Brain pericyte (primary cell): ENCODE measurements at places on chromosomes 12 and 14.
A peak's percentile ranks its signal among the peaks of the same experiment; 100 is the strongest.

- no peak for DNase-seq
Observed at GRCh38 chr12:69684466-69684865, 14.6 kb downstream of the BEST3 start.

- DNase-seq, result no peak
Observed at GRCh38 chr14:44383636-44384035, 123.4 kb downstream of the FSCB start.

DNA sequence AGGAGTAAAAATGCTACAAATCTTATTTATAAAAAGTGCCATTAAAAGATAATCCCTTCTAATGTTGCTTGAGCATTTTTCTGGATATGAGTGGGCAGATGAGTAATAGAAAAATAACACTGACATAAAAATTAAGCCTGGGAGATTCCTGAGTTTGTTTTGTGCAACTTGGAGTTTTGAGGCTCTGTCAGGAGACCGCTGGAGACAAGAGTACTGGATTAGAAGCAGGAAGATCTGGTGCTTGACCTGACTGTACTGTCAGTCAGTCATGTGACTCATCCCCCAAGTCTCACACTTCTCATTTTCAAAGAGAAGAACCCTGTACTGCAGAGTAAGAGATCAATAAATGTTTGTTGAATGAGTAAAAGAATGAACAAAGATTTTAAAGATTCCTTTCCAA lies 29.4 kb downstream of the ANO4 start:
- DNase-seq, result no peak

DNA sequence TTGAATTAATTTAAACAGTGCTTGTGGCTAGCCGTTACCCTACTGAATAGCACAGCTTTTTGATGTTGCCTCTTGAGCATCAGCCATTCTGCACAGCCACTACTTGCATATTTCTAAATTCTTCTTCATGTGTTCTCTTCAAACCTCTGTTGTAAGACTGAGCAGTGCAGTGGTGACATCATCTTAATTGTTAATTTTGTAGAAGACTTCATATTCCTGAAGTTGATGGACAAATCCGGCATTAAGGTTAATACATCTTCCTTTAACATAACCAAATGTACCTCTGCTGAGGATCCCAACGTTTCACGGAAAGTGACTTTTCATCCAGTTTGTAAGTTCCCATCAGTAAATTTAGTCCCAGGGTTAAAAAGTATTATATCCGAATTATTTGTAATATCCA lies 25.6 kb downstream of the SENP1 start:
- DNase-seq, result no peak

DNA sequence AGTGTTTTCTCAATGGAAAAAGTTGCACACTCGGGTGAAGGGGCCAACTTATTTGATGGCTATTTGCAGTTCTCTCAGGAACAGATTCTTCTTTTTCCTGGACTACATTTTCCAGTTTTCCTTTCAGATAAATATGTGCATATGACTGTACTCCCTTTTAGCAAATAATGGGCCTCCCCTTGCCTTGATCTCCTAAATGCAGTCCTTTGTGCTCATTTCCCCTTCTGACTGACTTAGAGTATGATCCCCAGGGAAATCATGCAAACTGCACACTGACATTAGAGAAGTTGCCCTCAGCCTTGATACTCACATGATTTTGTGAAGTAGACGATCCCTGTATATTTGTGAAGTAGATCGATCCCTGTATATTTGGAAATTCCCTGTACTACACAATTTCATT lies 492.9 kb upstream of the NOVA1 start:
- DNase-seq, result no peak

DNA sequence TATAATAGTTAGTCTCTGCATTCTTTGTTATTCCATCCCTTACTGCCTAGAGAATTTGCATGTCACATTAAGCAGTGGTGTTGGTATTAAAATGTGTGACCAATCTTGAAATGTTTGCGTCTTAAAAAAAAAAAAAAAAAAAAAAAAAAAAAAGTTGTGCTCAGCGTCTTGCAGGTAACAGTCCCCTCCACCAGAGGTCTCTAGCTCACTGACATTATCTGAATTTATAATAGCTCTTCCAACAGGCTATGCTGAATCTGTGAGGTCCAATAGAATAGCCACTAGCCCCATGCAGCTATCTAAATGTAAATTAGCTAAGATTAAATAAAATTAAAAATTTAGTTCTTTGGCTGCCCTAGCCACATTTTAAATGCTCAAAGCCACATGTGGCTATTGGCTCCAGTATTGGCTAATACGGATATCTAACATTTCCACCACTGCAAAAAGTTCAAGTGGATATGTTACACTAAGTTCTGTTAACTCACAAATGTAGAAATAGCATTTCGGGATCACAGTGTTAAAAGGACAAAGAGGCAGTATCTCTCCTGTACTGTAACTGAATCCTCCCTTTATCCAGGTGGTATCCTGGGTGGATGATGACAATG lies 28.7 kb downstream of the NKX2-8 start:
- DNase-seq, result no peak

GRCh38 chr12:31362115-31362758 lies 36.3 kb upstream of the SINHCAF start:
- no peak for DNase-seq

DNA sequence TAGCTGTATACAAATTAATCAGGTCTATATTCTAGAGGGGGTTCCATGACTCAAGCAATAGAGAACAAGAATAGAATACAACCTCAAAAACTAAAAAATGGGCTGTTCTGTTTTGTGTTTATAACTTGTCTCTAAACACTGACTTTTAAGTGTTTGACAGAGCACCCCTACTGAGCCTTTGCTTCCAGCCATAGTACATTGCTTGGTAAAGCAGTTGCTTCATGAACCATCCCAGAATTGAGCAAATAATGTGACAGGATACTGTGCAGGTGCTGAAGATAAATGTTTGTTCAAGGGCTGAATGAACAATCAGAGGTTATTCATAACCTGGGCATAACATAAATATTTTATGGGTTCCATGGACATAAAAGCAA lies 11.5 kb downstream of the SPTSSA start:
- DNase-seq, result no peak

DNA sequence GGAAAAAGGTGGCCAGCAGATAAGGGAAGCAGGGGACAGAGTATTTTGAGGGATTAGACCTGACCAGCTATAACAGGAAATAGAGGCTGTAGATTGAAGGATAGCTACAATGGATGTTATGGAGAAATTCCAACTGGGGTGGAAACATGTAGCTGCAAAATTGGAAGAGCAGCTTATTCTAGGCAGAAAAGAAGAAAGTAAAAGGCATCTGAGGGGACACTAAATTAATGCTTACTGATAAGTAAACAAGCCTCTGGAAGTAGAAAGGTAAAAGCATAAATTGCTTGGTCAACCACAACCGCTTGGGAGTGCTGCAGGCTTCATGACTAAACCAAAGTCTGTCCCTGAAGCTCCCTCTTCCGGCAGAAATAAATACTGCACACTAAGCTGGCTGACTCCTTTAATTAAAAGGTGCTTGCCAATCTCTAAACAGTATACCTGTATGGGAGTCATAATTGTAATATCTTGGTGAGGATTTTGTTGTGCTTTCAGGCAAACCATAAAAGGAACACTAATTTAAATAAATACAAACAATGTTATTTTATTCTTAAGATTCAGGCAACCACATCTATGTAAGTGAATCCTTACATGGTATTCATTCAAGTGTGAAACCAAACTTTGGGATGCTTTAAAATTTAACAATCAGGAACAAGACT lies 7.7 kb downstream of the UBC start:
- peak; percentile 59 for DNase-seq

DNA sequence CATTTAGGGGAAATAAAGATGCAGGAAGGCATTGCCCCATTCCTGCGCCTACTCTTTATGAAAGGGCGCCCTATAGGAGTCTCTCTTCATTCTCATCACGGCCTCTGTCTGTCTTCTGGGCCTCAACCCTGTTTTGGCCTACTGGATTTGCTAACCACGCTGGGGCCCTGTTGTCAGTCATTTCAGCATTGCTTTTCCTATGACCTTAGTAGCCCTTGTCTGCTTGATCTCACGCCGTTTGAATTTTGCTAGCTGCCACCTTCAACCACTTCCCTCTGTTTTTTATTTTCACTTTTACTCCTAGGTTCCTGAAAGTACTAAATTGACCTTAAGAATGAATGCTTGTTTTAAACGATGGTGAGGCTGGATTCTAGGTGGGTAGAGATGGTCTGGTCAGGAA lies 139.0 kb downstream of the SYNE2 start:
- no peak for DNase-seq

- no peak for DNase-seq
Observed at GRCh38 chr12:126355346-126355745, 1290.1 kb downstream of the AACS start.

DNA sequence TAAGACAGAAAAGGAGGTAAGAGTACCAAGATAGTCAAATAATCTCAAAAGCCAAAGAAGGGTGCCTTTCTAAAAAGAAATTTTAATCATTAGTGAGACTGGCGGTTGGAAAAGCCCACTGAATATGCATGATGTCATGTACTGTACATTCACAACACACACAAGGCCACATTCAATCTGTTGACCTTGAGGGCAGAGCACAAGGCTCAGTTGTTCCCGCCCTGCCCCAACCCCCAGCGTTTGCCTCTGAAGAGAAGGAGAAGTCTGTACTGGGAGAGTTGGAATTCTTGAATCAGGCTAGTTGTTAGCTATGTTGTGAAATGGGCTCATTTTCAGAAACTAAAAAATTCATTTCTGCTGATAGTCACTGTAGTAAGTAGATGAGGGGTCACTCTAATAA lies 50.2 kb upstream of the NID2 start:
- DNase-seq, result no peak

DNA sequence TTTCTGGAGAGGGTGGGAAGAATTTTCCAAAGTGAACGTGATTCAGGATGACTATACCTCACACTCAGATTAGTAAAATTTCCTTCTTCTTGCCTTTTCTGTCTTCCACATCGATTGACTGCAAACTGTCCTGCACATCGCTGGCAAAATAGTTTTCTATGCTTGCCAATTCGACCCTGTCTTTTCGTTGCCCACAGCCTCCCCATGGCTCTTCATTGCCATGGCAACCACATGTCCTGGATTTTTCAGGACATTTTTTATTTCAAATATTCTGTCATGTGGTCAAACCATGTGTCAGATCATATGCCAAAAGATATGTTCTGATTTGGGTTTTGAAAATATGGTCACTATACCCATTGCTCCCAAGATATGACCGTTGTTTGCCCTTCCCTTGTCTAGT lies 46.9 kb upstream of the OTX2 start:
- DNase-seq, result no peak

DNA sequence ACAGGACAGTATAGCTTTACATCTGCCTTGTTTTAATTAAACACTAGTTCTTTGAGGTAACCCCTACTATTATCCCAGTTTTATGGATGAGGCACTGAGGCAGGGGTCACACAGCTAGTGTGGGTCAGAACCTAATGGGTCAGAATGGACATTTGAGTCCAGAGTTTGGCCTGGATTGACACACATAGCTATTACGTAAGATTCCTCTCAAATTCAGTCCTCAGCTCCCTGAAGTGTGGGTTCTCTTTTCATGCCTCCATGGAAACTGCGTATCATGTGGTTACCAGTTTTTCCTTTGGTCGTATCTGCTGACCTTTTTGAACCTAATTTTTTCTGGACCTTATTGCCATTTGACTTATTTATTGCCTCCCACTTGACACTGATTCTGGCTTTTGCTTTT lies 40.4 kb downstream of the PSEN1 start:
- no peak for DNase-seq

DNA sequence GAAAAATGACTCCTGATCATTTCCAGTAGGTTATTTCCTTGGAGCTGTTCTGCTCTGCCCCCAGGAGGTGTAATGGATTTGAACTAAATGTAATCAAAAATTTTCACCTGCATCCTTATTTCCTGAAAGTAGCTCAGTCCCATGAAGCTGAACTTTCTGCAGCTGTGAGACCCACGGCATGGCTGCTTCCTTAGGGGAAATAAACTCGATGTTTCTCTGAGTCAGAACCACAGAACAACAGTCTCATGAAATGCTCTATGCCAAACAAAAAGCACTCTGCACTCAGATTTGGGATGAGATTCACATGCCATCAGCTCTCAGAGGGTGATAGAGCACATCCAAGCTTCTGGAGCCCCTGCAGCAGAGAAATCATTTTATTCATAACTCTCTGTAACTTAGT lies 224.1 kb upstream of the PLEKHG7 start:
- no peak for DNase-seq

DNA sequence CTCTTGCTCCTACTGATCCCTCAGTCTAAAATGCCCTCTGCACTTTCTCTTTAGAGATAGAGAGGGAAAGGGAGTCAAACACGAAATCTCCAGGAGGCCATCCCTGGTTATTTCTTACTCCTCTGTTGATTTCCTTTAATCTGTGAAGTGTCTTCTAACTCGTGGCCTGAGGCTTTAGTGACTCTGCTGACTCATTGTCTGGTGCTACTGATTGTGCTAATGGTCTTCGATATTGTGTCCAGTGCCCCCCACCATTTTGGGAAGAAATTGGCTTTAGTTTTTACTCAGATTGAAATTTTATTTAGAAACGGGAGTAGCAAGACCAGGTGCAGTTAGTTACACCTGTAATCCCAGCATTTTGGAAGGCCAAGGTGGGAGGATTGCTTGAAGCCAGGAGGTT lies 839 bp downstream of the CLEC9A start:
- no peak for DNase-seq

DNA sequence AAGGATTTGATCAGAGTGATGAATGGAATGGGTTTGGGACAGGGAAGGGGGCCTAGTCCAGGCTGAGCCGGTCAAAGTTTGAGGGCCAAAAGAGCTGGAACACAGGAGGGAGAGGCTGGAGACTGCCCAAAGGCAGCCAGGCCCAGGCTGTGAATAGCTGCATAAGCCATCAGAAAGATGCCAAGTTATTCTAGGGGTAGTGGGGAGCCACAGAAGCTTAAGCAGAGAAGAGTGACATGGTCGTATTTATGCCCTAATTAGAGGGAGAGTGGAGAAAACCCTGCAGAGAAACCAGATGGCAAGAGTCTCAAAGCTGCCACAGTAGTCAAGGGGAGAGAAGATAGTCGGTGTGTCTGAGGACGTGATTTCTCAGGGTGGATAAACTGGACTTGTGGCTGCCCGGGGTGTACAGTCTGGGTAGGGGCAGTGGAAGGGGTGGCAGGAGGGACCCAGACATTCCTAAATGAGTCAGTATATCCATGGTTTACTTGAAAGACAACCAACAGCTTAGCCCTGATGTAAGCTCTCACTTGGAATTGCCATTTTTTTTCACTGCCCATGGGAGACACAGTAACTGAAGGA lies 99.2 kb downstream of the PRICKLE1 start:
- DNase-seq, result no peak

DNA sequence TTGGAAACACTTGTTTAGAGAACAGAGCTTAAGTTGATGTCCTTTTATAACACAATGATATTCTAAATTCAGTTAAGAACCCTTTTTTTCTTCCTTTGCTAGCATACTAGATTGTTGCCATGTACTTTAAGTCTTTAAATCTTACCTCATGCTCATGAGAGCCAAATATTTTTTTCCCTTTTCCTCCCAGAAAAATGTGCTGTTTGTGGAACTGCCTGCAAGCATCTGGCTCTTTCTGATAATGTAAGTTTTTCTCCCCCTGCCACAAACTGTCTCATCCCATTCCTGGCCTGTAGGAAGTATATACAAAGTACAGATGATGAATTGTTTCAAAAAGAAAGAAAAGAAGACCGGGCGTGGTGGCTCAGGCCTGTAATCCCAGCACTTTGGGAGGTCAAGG lies 5.3 kb downstream of the RNF212B start:
- DNase-seq, result no peak

- no peak for DNase-seq
Observed at GRCh38 chr12:120067084-120067869, 49.3 kb downstream of the RAB35 start.

GRCh38 chr12:84599539-84599938 lies 313.1 kb downstream of the SLC6A15 start:
- DNase-seq, result no peak

GRCh38 chr12:57208631-57209282 lies 7.8 kb upstream of the NXPH4 start:
- DNase-seq, result no peak
